Right hindlimb (tissue), 1 donor: ENCODE measurements at places on chromosomes 5 and 9.
A peak's percentile ranks its signal among the peaks of the same experiment; 100 is the strongest.

GRCh38 chr5:40518485-40518917, 161.2 kb upstream of the PTGER4 start:
- no peak for DNase-seq

GRCh38 chr5:10480237-10480985, 38.7 kb downstream of the ROPN1L start:
- DNase-seq = no peak

GRCh38 chr9:113650207-113651131, 186.9 kb downstream of the RGS3 start:
- peak; percentile 28 for DNase-seq

DNA sequence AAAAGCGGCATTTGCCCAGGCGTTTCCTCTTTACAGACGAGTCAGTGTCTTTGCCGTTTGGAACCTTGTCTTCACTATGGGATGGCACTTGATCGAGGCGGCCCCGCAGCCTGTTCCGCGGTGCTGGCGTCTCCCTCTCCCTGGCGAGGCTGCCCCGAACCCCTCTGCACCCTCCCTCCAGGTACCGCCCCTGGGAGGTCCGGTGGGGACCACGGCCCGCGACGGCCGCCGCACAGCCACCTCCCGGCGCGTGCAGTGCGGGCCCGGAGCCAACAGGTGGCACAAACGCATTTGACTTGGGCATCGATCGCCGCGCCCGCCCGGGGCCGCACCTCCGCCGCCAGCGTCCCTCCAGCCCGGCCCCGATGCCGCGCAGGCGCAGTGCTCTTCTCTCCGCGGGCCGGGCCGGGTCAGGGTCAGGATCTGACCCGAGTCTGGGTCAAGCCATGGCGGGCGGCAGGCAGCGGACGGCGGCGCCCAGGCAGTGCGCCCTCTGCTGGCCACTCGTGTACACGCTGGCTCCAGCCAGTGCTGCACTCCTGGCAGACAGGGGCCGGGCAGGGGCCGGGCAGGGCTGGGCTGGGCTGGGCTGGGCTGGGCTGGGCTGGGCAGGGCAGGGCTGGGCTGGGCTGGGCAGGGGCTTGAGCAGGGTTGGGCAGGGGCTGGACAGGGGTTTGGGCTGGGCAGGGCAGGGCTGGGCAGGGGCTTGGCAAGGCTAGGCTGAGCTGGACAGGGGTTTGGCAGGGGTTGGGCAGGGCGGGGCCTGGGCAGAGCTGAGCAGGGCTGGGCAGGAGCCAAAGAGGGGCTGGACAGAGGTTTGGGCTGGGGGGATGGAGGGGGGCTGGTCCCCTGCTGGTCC, 155.8 kb upstream of the IRX4 start:
- DNase-seq = peak; percentile 54

DNA sequence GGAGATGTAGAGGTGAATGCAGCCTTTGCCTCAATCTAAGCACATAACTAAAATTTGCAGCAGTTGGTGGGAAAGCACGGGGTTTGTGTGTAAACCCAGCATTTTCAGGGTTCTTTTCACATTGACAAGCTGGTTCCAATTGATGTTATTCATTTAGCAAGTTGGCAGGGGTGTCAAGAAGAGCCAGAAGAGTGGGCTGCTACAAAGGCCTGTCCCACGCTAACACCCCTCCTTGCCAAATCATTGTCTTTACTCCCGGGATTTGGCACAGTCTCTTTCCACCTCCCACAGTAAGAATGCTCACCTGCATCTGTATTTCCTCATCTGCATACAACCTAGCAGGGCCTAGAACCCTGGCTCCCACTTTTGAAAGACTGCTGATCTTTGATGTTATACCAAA, 11.8 kb downstream of the RGMB start:
- no peak for DNase-seq

GRCh38 chr5:150618163-150618562, 22.3 kb upstream of the SYNPO start:
- DNase-seq = no peak

DNA sequence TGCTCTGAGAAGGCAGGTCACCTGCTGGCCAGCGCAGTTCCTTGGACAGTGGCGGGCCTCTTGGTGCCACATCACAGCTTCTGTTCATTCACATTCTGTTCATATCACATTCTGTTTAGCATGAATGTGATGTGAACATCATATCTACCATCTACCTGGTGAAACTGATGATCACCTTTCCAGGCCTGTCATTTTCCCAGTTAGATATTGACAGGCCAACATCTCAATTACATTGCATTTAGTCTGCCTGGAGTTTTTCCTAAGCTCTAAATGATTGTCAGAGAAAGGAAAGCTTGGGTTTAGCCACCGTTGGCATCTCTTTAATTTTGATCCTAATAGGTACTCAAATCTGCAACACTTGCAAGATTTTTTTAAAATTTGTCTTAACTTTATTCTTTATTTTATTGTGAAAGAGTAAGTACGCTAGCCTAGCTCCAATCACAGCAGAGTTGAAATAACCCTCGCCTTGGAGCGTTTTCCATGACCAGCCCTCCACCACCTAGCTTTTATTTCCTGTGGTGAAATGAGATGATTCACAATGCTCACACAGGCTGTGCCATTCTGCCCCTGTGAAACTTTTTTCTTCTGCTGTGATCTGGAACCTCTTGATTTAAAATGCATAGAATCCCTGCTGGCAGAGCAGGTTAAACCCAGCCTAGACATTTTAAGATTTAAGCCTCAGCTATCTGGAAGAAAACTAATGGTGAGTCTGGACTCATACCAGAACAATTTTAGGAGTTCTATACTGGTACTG, 225.0 kb downstream of the ESM1 start:
- DNase-seq = no peak

DNA sequence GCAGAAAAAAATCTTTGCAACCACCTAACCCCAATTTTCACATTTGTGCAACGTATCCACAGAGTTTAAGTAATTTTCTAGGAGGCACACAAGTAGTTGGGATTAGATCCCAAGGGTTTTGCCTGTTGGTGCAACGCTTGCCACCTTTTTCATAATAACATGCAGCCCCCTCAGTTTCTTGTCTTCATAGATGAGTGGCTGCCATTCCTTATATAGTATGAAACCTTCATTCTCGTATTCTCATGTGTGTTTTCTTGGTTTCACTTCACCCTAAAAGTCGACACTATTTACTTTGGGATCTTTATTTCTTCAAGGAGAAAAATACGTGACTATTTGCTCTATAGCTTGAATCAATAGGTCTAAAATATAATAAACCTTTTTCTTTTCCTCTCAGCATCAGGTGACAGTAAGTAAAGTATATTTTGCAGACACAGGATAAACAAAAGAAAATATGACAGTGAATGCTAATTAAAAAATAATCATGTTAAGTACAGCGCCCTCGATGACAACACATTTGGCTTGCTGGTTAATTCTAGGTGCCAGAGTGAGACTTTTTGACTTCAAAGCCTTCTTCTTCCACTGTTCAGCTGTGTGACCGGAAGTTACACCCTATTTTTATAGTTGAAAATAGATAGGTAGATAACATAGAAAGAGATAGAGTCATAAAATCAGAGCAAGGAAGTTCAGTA, 342.8 kb upstream of the CCNG1 start:
- DNase-seq = no peak

- no peak for DNase-seq
These were observed 103.1 kb downstream of the EPB41L4A start for GRCh38 chr5:112316006-112316405.

- DNase-seq = no peak
These were observed 74.7 kb downstream of the PIK3R1 start for GRCh38 chr5:68290260-68290674.

DNA sequence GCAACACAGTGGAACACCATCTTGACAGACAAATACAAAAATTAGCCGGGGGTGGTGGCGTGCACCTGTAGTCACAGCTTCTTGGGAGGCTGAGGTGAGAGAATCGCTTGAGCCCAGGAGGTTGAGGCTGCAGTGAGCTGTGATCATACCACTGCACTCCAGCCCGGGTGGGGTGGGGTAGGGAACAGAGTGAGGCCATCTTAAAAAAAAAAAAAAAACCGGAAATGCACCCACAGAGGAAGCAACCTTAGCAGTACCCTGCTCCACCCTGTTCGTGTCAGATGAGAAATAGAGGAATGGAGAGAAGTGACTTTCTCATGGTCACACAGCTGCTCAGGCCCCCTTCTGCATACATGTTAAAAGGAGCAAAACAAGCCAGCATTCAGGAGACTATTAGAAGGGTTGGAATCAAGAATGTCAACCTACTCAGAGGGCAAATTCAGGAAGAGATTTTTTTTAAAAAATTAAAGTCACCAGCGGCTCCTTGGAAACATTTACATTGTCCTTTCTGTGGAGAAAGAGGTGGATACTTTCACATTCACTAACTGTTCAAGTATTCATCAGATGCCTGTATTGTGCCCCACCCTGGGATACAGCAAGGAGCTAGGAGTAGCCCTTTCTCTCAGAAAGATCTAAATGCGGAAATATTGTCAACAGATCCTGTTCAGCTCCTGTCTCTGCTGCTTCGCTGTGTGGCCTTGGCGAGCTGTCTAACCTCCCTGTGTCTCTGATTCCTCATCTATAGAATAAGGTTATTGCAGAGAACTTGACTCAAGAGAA, 41.0 kb downstream of the CYFIP2 start:
- DNase-seq = no peak

DNA sequence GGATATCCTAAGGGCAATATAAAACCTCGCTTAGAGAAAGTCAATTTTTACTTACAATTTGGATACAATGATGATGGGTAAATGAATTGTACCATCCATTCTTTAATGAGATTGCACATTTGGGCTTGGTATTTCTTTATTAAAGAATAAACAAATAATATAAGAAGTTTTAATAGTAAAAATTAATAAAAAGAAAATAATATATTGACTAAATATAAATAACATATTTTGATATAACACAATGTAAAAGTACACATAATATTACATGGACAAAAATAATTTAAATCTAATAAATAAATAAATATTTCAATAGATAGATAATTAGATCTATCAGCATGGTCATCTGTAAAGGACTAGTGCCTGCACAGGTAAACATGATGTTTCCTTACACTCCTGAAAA, 944 bp downstream of the IFNA21 start:
- DNase-seq = no peak

DNA sequence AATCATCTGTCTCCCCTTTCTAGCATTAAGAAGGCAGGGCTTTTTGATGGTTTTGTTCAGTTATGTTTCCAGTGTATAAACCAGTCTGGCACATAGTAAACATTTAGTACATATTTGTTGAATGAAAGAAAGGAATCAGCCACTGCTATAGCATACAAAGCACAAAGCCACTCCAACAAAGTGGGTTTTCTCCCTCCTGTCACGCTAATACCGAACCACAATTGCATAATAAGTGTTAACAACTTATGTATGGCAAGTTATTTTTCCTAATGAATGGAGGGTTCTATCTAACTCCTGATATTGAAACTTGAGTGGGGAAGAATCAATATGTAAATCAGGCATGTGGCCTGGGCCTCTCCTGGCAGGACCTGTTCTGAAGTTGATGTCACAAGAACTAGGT, 53.9 kb downstream of the PRUNE2 start:
- DNase-seq = no peak

GRCh38 chr5:57696389-57696769, 213.8 kb upstream of the ACTBL2 start:
- no peak for DNase-seq

- no peak for DNase-seq
These were observed 50.4 kb downstream of the NXNL2 start for GRCh38 chr9:88585426-88585825.

DNA sequence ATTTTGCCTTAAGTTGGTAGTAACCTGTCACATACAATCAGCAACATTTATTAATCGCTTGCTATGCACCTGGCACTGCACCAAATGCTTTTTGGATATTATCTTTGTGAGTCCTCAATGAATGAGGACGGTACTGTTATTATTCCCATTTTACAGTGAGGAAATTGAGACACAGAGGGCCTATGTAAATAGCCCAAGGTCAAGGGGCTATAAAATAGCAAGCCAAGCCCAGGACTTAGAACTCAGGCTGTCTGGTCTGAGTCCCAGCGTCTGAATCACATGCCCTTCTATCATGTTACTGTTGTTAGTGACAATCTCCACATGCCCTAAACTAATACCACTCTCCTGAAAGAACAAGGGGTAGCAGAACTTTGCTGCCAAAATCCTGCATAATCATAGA, 60.0 kb downstream of the ERAP1 start:
- no peak for DNase-seq

DNA sequence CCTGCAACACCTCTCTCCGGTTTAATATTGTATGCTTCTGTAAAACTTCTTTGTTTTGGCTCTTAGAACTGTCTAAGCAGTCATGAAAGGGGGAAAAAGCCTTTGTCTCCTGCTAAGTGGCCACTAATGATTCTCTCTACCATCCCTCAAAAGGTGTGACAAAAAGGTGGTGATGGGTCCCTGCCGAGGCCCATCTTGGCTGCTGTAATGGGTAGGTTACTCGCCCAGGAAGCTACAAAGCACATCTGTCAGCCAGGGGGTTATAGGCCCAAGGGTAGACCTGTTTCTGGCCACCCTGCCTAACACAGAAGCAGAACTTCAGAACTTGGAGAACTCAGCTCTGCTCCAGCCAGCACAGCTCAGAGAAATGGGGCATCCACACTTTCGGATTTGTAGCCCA, 1.6 kb downstream of the FAM219A start:
- DNase-seq = no peak

GRCh38 chr9:83029531-83030137, 33.3 kb downstream of the RASEF start:
- no peak for DNase-seq

DNA sequence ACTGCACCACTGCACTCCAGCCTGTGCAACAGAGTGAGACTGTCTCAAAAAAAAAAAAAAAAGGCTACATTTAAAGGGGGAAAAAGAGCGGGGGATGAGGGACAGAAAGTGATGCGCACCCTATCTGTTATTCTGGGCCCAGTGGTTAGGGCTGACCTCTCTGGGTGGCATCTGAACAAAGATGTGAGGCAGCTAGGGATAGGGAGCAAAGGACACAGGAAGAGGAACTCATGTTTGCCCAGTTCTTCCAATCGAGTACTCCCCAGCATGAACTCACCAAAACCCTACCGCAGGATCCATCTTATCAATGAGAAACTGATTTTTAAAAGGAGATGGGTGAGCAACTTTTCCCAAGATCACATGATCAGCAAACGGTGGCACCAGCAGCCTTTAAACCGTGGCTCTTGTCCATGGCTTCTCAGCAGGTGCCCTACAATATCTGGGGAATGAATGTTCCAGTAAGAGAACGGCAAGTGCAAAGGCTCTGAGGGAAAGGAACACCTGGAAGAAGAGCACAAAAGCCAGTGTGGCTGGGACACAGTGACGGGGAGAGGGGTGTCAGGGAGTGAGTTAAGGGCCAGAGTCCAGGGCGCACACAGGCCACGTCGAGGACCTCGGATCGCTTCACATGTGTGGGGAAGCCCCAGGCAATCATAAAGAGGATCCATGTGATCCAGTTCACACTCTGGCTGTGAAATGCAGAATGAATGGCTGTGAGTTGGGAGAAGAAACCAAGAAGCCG, 22.0 kb downstream of the RAPGEF1 start:
- no peak for DNase-seq
